PC-3 (cell line): ENCODE measurements at places on chromosomes 16 and 17. TPM values are rescaled to one million over a fixed set of nuclear protein-coding genes. Genes with fewer than 3 reads are reported as not detected.

Gene SEPHS2
- total RNA-seq: 8.4 and 16.8 TPM in 2 replicates

DNA sequence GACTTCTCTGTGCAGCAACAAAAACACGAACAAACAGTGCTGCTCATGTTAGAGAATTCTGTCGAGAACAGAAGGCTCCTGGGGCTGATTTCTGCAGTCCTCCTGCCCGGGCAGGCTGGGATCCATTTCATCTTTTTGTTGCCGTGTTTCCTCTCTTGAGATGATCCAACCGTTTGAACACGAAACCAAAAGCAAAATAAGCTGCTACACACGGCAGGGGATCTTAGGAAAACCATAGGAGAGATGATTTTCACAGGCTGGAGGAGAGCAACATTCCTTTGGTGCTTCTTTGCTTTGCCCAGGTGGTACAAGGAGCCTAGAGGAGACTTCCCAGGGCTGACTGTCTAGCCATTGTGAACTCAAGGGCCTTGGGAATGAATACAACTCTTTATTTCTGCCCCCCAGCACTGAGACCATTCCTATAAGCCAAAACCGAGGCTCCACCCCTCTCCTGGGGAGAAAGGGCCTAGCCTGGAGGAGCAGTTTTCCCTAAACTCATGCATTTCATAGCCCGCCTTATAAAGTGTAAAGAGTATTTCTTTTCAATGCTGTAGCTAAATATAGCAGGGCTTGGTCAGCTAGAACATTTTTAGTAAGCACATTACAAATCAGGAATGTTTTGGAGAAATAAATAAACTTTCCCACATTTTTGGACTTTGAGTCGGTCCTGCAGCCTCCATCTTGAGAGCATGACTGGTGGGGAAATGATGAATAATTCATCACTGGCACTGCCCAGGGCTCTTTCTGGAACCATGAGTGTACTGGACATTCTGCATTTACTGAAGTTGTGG lies 7.7 kb downstream of the FOXL1 start:
- peak; percentile 62 for DNase-seq

- no peak for DNase-seq
These were observed 1.2 kb downstream of the GID4 start for GRCh38 chr17:18040261-18040858.

Gene MRPL27
- total RNA-seq: 168 and 173 TPM in 2 replicates

GRCh38 chr16:71467810-71468209 lies 5.8 kb upstream of the ZNF23 start:
- DNase-seq: peak; percentile 40

GRCh38 chr16:85480727-85481101 lies 132.4 kb upstream of the GSE1 start:
- DNase-seq: no peak

Gene TTC19
- 187 and 436 TPM in 2 replicates for total RNA-seq

GRCh38 chr17:56108811-56109284 lies 44.4 kb upstream of the ANKFN1 start:
- no peak for DNase-seq

DNA sequence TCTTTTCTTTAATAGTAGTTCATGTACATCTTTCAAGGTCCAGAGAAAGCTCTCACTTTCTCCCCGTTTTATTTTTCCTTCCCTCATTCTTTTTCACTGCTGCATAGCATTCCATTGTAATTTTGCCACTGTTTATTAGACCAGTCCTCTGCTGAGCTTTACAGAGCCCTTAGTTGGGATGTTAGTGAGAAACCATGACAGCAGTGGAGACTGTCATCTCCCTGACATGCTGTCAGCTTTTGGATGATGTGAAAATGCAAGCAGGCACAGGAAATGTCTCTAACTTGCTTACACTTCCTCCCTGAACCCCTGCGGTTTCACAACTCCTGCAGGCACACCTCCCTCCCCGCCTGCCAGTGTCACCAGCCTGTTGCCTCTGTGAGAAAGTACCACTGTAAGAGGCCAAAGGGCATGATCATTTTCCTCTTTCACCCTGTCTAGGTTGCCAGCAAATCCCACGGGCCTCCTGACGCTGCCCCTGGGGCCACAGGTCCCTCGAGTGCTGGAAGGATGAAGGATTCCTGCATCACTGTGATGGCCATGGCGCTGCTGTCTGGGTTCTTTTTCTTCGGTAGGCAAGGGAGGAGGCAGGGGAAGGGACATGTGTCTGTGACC lies at the start of gene ITGAL:
ITGAL (plus strand) TSS at position 415 of the 615 bp plus-strand sequence; CDS start at position 511, 96 bp downstream.
- no peak for DNase-seq

DNA sequence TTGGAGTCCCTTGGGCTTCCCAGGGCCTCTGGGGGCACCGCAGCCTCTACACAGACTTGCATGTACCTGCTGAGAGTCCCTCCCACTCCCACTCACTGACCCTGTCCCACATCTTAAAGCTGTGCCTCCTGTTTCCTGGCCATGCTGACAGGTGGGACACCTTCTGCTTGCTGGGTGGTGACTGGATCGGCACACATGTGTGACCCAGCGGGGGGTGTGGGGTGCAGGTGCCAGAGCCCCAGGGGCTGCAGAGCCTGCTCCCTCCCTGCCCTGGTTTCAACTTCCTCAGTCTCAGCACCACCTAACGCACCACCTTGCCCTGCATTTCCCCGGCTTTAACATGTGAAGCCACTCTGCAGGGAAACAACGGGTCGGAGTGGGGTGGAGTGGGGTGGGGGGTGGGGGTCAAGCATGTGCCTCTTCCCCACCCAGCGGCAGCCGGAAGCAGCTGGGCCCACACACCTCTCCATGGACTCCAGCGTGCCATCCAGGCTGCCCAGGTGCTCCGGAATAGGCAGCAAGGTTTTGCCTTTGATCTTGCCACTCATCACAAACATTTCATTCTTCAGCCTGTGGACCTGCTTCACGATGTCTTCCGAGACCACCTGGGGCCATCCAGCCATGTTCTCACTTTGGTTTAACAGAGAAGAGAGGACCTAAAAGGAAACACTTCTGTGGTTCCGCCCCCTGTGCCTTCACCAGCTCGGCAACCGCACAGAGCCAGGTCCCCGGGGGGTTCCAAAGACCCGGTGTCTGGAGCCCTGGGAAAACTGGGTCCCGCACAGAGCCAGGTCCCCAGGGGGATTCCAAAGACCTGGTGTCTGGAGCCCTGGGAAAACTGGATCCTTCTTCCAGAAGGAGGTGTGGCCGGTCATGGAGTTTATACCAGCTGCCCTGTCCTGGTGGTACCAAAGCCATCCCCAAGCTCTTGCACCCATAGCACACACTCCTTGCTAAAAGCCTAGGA lies 4.7 kb downstream of the DNAH17 start:
- no peak for DNase-seq

- DNase-seq: no peak
These were observed 6.0 kb downstream of the ZNF213 start for GRCh38 chr16:3140603-3141427.

Gene PSMB10
- 51.3 and 52.0 TPM in 2 replicates for total RNA-seq

Gene VMO1
- 1.2 and 3.1 TPM in 2 replicates for total RNA-seq

Gene ITPRIPL2
- total RNA-seq: 21.6 and 31.5 TPM in 2 replicates

DNA sequence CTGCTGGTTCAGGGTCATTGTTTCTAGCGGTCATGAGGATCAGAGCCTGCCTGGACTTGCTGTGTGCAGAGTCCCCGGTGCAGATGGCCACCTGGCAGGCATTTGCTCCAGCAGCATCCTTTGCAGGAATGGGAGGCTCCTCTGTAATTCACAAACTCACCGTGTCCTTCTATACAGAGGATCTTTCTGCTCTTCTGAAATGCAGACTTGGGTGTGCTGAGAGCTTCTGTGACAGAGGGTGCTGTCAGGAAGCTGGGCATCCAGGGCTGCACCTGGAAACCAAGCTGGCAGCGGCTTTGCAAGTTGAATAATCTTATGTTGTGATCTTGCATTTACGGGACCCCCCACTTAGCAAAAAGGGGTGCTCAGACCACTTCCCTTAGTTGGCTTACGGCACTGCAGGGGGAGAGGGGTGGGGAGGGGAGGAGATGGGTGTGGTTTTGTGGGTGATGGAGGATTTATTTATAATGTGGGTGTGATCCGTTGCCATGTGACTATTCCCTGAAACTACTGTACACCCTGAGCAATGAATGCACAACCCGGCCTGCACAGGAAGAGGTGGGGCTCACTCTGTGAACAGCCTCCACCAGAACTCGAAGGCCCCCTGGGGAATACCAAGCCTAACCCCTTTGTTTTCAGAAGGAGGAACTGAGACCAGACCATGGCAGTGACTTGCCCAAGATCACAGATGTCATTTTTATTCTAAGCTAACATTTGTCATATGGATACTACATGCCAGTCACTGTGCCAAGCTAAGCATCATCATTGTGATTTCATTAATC lies 178.3 kb downstream of the PRKCB start:
- DNase-seq: no peak

GRCh38 chr16:65660390-65660789 lies 538.5 kb upstream of the CDH11 start:
- peak; percentile 84 for DNase-seq

- DNase-seq: no peak
These were observed 425.8 kb upstream of the CDH5 start for GRCh38 chr16:65940711-65941110.

- DNase-seq: no peak
These were observed 18.9 kb downstream of the TMEM132E start for GRCh38 chr17:34598161-34598776.

GRCh38 chr17:7880076-7880868 lies 8.3 kb upstream of the CHD3 start:
- no peak for DNase-seq

- no peak for DNase-seq
These were observed 40.4 kb downstream of the PITPNC1 start for GRCh38 chr17:67417507-67417906.

DNA sequence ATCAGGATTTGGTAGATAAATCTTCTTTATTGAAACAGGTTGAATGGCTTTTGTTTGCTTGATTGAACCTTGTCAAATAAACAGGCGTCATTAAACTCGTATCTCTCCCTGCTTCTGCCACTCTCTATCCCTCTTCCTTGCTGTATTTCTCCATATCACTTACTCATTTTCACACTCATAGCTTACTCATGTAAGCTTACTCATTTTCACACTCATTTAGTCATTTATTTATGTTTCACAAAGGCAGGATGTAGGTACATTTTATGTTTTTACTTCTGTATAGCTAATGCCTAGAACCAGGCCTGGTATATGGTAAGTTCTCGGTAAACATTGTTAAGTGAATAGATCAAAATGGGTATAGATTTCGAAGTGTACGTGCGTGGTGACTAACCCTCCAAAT lies 450.0 kb downstream of the PMP22 start:
- peak; percentile 43 for DNase-seq

DNA sequence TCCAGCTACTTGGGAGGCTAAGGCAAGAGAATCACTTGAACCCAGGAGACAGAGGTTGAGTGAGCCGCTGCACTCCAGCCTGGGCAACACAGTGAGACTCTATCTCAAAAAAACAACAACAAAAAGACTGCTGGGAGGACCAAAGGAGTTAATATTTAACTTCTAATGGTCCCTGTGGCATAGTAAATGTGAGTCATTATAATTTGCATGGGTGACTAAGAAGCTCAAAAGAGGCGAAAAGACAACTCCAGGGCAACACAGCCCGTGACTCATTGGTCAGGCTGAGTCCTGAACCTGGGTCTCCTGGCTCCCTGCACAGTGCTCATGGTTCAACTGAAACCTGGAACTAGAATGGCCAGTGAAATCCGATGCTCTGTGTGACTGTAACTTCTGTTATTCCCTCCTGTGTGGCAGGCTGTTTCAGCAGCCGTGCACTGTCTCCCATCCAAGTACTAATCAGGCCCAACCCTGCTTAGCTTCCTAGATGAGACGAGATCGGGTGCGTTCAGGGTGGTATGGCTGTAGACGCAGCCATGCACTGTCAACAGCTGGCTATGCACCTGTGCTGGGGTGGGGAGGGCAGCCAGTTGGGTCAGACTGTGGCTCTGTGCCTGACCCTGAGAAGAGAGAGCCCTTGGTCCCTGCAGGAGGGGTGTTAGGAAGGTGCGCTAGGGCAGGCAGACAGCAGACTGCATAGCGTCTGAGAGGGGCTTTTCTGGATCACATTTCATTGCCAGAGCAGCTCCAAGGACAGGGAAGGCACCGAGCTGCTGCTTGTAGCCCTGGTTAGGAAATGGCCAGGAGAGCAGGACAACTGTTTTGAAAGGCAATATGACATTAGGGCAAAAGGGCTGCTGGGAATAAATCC lies 14.5 kb upstream of the GPRC5C start:
- DNase-seq: peak; percentile 98

- no peak for DNase-seq
These were observed 234.8 kb downstream of the GSG1L start for GRCh38 chr16:27828671-27829070.

Gene FOXJ1
- total RNA-seq: 0.26 and 0.69 TPM in 2 replicates

- DNase-seq: peak; percentile 13
These were observed 109.9 kb downstream of the GNAO1 start for GRCh38 chr16:56300891-56301850.

DNA sequence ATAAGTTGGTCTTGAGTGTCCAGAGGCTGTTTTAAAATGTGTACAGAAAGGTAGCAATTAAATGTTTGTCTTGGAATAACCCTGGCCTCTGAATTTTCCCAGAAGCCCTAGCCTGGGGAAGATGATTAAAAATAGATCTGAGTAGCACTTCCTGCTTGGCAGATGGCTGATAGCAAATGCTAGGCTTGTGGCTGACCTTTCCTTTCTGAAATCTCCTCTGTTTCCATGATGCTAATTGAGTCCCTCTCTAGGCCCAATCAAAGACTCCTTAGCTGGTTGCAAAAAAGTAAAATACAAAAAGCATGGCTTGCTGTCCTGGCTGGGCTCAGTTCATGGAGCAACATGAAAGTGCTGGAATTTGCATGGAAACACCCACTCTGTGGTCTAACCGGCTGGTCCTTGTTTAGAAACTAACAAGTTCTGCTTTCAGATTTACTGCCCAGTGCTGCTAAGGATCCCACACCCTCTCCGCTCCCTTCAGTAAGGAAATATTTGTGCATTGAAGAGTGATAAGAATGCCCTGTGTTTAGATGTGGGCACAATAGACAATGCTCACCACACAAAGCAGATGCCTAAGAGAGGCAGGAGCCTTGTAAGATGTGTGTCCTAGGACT lies 40.8 kb downstream of the YPEL2 start:
- no peak for DNase-seq

Gene CCL14
- total RNA-seq: not detected in 2 replicates

- DNase-seq: no peak
These were observed 308.9 kb upstream of the DYNLRB2 start for GRCh38 chr16:80231888-80232287.

Gene MYCBPAP
- 0.29 and 1.9 TPM in 2 replicates for total RNA-seq

Gene DLX4
- total RNA-seq: 0.35 and 0.44 TPM in 2 replicates

- no peak for DNase-seq
These were observed 1347.6 kb downstream of the CDH11 start for GRCh38 chr16:63774302-63774701.

Gene HYDIN
- total RNA-seq: 0.12 and 0.69 TPM in 2 replicates

- peak; percentile 1 for DNase-seq
These were observed 61.4 kb upstream of the IRX3 start for GRCh38 chr16:54347961-54348360.

DNA sequence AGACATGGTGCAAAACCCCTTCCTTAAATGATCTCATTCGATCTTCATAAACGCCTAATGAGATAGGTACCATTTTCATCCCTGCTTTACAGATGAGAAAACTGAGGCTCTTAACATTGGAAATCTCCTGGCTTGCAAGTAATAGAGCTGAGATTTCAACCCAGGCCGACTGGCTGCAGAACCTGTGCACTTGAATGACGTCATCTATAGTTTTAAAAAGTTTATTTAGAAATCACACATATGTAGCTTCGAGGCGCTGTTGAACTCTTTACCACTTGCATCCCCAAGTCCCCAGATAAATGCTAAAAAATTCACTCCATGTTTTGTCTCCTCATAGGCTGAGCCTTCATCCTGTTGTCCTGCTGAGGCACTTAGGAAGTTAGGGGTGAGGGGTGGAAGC lies 30.0 kb downstream of the CFAP52 start:
- DNase-seq: no peak
